ENCODE measurements at places on chromosomes 1 and 21. TPM values are rescaled to one million over a fixed set of nuclear protein-coding genes. Genes with fewer than 3 reads are reported as not detected.

The CHODL gene
- total RNA-seq = not detected

The AMY2A gene
- total RNA-seq = not detected

The GNAT2 gene
- under 0.01 TPM for total RNA-seq

The FTCD gene
- 0.28 TPM for total RNA-seq

The SPRR2E gene
- not detected for total RNA-seq

Data from regular cardiac myocyte (primary cell).